ENCODE measurements at places on chromosomes 2 and 18.

- no peak overlapping the region for H3K27ac ChIP-seq
- H3K36me3 ChIP-seq = peaks cover 2% of the 10 kb centered on the region
- no peak for DNase-seq
- H3K27me3 ChIP-seq = peaks cover 3% of the 10 kb centered on the region
- H3K4me1 ChIP-seq = peaks cover 4% of the 10 kb centered on the region
Measured at GRCh38 chr2:42928161-42928691, 135.8 kb upstream of the HAAO start.

DNA sequence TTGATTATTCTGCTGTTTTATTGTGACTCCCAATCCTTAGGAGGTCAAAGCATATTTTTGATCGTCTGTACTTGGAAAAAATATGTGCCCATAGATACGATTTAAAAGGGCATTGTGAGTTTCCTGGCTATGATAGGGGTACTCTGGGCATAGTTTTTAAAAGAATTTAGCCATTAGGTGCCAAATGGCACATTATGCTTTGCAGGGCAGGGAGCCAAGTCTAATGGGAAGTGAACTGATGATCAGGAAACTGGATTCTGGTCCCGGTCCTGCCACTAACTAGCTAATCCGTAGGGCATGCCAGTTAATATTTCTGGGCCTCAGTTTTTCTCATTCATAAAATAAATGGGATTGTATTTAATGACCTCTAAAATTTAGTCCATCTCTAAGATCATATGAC is 189.3 kb downstream of the LTBP1 start:
- H3K27me3 ChIP-seq = peaks cover 5% of the 10 kb centered on the region
- no peak for DNase-seq
- H3K36me3 ChIP-seq = no peaks in the 10 kb centered on the region
- no peak overlapping the region for H3K4me3 ChIP-seq
- H3K27ac ChIP-seq = no peak overlapping the region

- H3K4me3 ChIP-seq = peak overlapping the region; percentile 80
- peaks cover 15% of the 10 kb centered on the region for H3K36me3 ChIP-seq
- no peaks in the 10 kb centered on the region for H3K27me3 ChIP-seq
- peak overlapping the region; percentile 100 for H3K27ac ChIP-seq
- H3K4me1 ChIP-seq = peaks cover 59% of the 10 kb centered on the region
Measured at GRCh38 chr2:64637931-64638330, 15.8 kb downstream of the SERTAD2 start.

GRCh38 chr2:142502402-142502801 is 371.6 kb upstream of the LRP1B start:
- no peak for DNase-seq
- H3K27me3 ChIP-seq = peaks cover 8% of the 10 kb centered on the region
- H3K4me3 ChIP-seq = no peak overlapping the region
- no peaks in the 10 kb centered on the region for H3K36me3 ChIP-seq
- no peaks in the 10 kb centered on the region for H3K4me1 ChIP-seq

- H3K27me3 ChIP-seq = peaks cover 1% of the 10 kb centered on the region
- peaks cover 5% of the 10 kb centered on the region for H3K4me1 ChIP-seq
- H3K36me3 ChIP-seq = no peaks in the 10 kb centered on the region
- H3K27ac ChIP-seq = no peak overlapping the region
Measured at GRCh38 chr2:113114224-113114945, 13.0 kb upstream of the IL1RN start.

DNA sequence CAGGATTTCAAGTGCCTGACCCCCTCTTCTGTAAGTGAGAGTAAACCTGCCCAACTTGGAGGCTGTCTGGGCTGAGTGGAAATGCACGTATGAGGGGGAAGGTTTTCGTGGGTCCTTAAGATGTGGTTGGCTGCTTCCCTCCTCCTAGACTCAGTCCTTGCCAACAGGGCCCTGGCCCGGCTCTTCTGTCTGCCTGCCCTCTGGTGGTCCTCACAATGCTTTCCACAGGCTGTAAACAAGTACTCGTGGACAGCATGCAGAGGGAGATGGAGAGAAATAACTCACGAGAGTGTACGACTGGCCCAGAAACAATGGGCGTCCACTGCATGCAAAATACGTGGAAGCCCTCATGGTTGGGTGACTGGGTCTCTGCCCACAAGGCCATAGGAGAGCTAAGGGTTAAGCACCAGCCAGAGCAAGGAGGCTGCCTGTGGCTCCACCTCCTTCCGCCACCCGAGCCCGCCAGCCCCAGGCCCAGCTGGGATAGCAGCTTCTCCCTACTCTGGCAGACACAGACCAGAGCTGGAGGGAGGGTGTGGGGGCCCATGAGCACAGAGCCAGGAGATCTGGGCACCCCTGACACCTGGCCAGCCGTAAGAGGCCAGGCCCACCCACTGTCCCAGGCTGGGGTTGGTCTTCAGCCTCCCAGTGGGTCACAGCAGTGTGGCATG is 17.0 kb upstream of the ARHGEF4 start:
- peaks cover 4% of the 10 kb centered on the region for H3K36me3 ChIP-seq
- no peak for DNase-seq
- H3K27me3 ChIP-seq = peaks cover 5% of the 10 kb centered on the region
- H3K4me3 ChIP-seq = no peak overlapping the region
- H3K4me1 ChIP-seq = peaks cover 10% of the 10 kb centered on the region

GRCh38 chr18:25898965-25899364 is 191.4 kb downstream of the SS18 start:
- H3K27me3 ChIP-seq = peaks cover 5% of the 10 kb centered on the region
- H3K27ac ChIP-seq = no peak overlapping the region
- no peak for DNase-seq
- peaks cover 3% of the 10 kb centered on the region for H3K4me1 ChIP-seq
- H3K36me3 ChIP-seq = no peaks in the 10 kb centered on the region

DNA sequence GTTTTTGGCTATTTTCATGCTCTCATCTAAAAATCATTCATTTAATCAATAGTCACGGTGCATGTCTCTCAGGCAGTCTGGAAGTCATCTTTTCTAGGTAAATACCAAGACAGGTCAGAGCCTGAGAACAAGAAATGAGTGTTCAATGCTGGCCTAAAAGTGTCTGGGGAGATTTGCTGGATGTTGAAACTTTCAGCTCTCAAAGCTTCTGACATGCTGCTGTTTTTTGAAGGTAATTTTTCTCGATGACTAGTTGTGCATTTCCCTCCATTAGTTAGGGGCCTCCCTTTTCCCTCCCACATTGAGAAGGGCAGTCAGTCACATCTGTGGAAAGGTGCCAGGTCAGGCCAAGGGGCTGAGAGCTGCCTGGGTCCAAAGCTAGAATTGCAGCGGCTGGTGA is 115.6 kb downstream of the LPIN1 start:
- H3K27me3 ChIP-seq = no peaks in the 10 kb centered on the region
- no peak overlapping the region for H3K27ac ChIP-seq
- peaks cover 70% of the 10 kb centered on the region for H3K4me1 ChIP-seq
- no peak overlapping the region for H3K4me3 ChIP-seq
- DNase-seq = no peak

DNA sequence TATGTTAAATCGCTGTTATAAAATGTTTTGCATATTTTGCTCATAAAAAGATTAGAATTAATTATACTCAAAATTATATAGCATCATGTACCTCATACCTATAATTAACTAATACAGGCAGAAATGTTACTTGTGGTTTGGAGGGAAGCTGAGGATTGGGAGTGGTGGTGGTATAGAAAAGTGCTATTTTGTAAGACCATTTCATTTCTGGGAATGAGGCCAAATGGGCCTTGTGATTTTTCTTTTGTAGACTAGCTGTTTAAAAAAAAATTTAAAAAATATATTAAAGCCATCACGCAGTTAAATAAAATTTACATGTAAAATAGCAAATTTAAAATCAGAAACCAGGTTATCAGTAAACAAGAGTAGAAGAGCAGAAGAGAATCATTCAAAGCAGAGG is 560.8 kb upstream of the FAM98A start:
- H3K27me3 ChIP-seq = no peaks in the 10 kb centered on the region
- no peaks in the 10 kb centered on the region for H3K36me3 ChIP-seq
- DNase-seq = no peak
- no peak overlapping the region for H3K4me3 ChIP-seq

DNA sequence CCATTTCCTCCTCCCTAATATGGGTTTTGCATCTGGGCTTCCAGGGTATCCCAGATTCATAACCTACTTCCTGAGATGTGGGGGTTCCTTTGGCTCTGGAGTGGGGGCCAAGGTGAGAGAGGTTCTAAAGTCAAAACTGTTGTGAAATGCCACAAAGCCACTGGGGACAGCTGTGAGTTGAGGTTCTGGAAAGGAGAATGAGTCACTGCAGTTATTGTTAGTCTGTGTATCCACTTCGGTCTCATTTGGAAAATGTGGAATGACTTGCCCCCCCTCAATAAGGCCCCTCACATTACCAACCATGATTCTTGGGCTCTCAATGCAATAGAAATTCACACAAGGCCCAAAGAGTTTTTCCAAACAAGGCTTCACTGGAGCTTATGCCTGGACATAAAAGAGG is 51.1 kb upstream of the LGALSL start:
- no peak overlapping the region for H3K27ac ChIP-seq
- peaks cover 3% of the 10 kb centered on the region for H3K4me1 ChIP-seq
- H3K27me3 ChIP-seq = peaks cover 10% of the 10 kb centered on the region
- H3K4me3 ChIP-seq = no peak overlapping the region

- H3K36me3 ChIP-seq = no peaks in the 10 kb centered on the region
- no peak overlapping the region for H3K27ac ChIP-seq
- H3K27me3 ChIP-seq = peaks cover 1% of the 10 kb centered on the region
- H3K4me3 ChIP-seq = peak overlapping the region; percentile 24
- peak; percentile 41 for DNase-seq
Measured at GRCh38 chr18:73842795-73843394, 304.7 kb downstream of the FBXO15 start.

- no peak overlapping the region for H3K4me3 ChIP-seq
- peaks cover 2% of the 10 kb centered on the region for H3K27me3 ChIP-seq
- no peak for DNase-seq
- H3K36me3 ChIP-seq = peaks cover 4% of the 10 kb centered on the region
Measured at GRCh38 chr2:72979896-72980295, 62.6 kb downstream of the EMX1 start.

- no peaks in the 10 kb centered on the region for H3K36me3 ChIP-seq
- no peak overlapping the region for H3K27ac ChIP-seq
- DNase-seq = no peak
- peaks cover 4% of the 10 kb centered on the region for H3K27me3 ChIP-seq
Measured at GRCh38 chr18:62024983-62025382, 132.2 kb upstream of the RNF152 start.

GRCh38 chr18:72360634-72361033 is 183.5 kb downstream of the CBLN2 start:
- no peak for DNase-seq
- no peaks in the 10 kb centered on the region for H3K36me3 ChIP-seq
- H3K4me3 ChIP-seq = no peak overlapping the region
- peaks cover 4% of the 10 kb centered on the region for H3K27me3 ChIP-seq
- H3K4me1 ChIP-seq = no peaks in the 10 kb centered on the region

- H3K27me3 ChIP-seq = peaks cover 12% of the 10 kb centered on the region
- no peak for DNase-seq
- no peak overlapping the region for H3K27ac ChIP-seq
- H3K36me3 ChIP-seq = no peaks in the 10 kb centered on the region
Measured at GRCh38 chr2:205762881-205763280, 80.6 kb downstream of the NRP2 start.

GRCh38 chr2:237598468-237599208 is 8.1 kb upstream of the RAB17 start:
- H3K36me3 ChIP-seq = no peaks in the 10 kb centered on the region
- H3K27ac ChIP-seq = peak overlapping the region; percentile 29
- DNase-seq = no peak
- H3K27me3 ChIP-seq = no peaks in the 10 kb centered on the region

DNA sequence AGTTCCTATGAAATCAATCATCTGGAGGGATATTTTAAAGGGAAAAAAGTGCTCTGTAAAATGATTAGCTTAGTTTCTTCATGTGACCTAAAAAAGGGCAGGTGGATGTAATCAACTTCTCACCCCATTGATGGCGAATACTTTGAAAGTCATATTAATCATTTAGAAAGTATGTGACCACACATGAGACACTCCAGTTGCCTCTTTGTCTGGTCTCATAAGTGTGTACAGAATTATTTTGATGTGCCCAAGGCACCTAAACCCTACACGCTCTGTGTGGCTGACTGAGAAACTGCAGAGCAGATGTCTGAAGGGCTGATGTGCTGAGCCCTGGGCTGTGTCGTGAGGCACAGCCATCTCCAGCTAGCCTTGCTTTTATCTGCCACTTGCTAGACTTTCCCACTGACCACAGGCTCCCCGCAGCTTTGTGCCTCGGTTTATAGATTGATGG is 26.9 kb downstream of the SGPP2 start:
- H3K27ac ChIP-seq = peak overlapping the region; percentile 33
- no peak overlapping the region for H3K4me3 ChIP-seq
- DNase-seq = no peak
- no peaks in the 10 kb centered on the region for H3K27me3 ChIP-seq
- H3K36me3 ChIP-seq = peaks cover 2% of the 10 kb centered on the region

GRCh38 chr2:182911813-182912517 is 45.5 kb upstream of the FRZB start:
- no peaks in the 10 kb centered on the region for H3K36me3 ChIP-seq
- peaks cover 5% of the 10 kb centered on the region for H3K27me3 ChIP-seq
- H3K27ac ChIP-seq = no peak overlapping the region
- no peak for DNase-seq
- no peaks in the 10 kb centered on the region for H3K4me1 ChIP-seq

DNA sequence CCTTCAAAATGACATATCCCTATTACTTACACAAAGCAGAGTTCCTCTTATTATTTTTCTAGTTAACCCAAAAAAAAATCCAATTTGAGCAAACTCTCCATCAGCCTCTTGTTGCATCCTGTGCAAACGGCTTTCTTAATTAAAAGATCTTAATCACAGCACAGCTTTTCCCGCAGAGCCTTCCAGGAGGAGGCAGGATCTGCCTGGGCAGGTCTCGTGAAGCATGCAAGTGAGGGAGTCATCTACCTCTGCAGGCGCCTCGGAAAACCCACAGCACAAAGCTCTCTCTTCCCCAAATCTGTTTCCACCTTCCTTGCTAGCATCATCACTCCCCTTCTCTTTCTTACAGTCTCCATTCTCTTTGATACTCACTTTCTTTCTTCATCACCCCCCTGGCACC is 100.4 kb downstream of the EN1 start:
- H3K36me3 ChIP-seq = peaks cover 3% of the 10 kb centered on the region
- peaks cover 3% of the 10 kb centered on the region for H3K27me3 ChIP-seq
- no peak overlapping the region for H3K4me3 ChIP-seq
- no peak overlapping the region for H3K27ac ChIP-seq
- DNase-seq = no peak

- H3K27me3 ChIP-seq = no peaks in the 10 kb centered on the region
- H3K4me1 ChIP-seq = peaks cover 69% of the 10 kb centered on the region
- peak overlapping the region; percentile 98 for H3K27ac ChIP-seq
Measured at GRCh38 chr2:197207106-197207505, 103.5 kb downstream of the ANKRD44 start.

DNA sequence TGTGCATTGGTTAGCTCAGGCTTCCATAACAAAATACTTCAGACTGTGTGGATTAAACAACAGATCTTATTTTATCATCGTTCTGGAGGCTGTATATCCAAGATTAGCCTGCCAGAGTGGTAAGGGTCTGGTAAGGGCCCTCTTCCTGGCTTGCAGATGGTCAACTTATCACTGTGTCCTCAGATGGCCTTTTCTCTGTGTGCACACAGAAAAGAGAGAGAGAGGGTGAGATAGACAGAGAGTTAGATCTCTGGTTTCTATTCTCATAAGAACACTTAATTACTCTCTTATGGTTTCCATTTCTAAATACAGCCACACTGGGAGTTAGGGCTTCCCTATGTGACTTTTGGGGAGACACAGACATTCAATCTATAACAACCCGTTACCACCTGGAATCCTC is 1003.5 kb downstream of the TSN start:
- H3K4me1 ChIP-seq = no peaks in the 10 kb centered on the region
- H3K36me3 ChIP-seq = no peaks in the 10 kb centered on the region
- no peaks in the 10 kb centered on the region for H3K27me3 ChIP-seq
- H3K4me3 ChIP-seq = no peak overlapping the region
